ENCODE measurements at places on chromosomes 1 and 21.

DNA sequence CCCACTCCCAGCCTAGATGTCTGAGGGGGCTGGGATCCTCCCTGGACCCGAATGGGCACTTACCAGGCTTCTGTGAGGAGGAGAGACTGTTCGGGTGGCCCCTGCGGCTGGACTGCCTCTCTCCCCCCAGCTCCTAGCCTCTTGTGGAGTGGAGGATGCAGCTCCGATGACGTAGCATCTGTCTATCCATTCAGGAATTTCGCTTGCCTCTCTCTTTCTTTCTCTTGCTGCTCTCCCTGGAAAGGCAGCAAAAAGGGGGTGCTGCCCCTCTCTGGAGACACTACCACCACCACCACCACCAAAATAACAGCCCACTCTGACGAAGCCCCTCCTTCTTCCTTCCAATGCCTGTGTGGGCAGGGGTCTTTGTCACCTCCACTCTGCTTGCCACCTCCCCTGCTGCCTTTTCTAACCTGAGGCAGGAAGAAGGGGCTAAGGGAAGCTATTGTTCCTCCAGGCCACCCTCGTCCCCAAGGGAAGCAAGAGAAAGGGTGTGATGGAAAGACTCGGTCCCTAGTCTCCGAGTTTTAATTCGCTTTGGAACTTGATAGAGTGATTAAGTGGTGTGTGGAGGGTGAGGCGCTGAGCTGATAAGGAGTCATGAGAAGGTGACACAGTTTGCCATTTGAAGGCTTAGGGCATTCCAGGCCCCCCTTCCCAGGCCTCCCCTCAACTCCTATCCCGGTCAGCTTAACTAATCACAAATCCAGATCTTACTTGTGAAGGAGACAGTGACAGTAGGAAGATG, 60.5 kb downstream of the RHBG start:
- DNase-seq: no peak

- no peak for DNase-seq
Observed at GRCh38 chr1:94205639-94206038, 31.7 kb downstream of the ARHGAP29 start.

DNA sequence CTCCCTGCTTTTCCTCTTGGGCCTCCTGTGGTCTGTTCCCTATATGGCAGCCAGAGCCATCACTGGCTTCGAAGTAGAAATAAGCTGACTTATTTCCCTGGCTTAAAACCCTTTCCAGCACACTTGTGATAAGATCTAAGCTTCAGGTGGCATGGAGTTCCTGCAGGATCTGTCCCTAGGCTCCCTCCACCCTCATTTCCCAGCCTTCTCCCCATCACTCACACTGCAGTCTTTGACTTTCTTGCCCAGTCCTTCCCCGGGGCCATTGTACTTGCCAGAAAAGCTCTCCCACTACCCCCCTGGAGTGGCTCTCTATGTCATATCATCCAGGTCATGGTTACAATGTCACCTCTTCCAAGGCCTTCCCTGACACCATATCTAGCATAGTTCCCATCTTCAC, 55.8 kb downstream of the KCNJ6 start:
- no peak for DNase-seq

DNA sequence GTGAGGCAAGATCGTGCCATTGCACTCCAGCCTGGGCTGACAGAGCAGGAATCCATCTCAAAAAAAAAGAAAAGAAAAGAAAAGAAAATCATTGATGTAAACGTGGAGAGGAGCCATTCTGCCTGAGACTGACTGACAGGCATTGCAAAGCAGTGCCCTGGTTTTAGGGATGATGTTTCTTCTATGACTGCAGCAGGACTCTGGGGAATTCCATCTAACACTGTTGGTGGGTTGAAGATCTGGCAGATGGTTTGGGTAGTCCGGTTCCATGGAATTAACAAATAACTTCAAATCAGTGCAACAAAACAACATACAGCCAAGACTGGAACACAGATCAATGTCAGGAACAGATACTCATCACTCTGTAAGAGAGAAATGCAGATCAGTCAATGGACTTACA, 17.8 kb upstream of the LAMC2 start:
- no peak for DNase-seq

- no peak for DNase-seq
Observed at GRCh38 chr1:32742199-32742947, 39.8 kb upstream of the SYNC start.

- no peak for DNase-seq
Observed at GRCh38 chr1:235409042-235409820, 42.0 kb downstream of the TBCE start.

DNA sequence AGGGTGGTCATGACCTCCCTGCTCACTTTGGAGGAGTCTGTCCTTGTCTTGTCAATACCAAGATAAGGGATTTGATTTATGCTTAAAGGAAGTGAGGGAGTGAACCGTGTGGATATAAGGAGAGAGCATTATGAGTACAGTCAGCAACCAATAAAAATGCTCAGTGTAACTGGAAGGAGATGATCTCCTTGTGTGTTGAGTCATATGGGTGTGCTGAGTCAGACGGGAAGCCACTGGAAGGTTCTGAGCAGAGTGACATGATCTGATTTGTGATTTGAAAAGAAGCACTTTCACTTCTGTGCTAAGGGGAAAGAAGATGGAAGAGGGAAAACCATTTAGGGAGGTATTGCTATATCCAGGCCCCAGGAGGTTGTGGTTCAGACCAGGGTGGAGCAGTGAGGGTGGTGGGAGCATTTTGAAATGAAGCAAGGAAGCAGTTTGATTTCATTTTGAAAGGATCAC, 2.5 kb upstream of the BCL10 start:
- DNase-seq: peak; percentile 95

DNA sequence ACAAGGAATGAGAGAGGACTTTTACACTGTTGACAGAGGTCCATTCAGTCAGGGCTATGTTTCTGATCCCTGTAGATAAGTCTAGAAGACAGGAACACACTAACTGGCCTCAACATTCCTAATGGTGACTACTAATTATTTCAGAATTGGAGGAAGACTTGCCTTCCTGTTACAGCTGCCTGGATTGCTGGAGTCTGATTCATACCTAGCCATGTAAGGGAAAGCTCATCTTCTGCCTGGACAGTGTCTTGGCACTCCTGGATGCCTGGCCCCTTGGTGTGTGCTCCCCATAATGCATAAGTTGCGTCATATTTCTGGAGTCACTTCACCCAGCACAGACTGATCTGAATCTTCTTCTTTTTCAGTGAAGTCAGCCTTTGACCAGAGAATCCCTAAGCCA, 326.0 kb upstream of the RUNX1 start:
- DNase-seq: no peak

DNA sequence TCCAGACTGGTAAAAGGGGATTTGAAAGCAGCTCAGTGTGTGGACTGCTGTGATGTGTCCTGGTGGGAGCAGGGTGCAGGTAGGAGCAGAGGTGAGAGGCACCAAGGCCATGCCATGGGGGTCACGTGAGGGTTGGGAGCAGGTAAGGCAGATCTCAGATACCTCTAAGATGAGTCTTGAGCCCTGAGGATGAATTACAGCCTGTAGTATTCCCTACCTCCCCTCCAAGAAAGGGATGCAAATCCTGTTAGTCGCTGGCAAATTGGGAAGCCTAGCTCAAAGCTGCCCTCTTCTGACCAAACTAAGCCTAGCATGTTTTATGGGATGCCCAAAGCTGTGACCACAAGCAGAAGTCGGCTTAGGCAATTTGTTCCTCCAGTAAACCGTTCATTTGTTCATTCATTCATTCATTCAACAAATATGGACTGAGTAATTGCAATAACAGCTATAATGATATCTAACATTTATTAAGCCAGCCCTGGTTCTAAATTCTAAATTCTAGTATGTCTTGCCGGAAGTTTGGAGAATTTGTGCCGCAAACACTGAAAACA, 3.9 kb upstream of the NUAK2 start:
- DNase-seq: peak; percentile 61

Data from stromal cell of bone marrow (primary cell).